ENCODE measurements at places on chromosomes 4 and X.

- no peak for DNase-seq
Measured at GRCh38 chr4:94728056-94728766, 29.5 kb upstream of the BMPR1B start.

GRCh38 chrX:13875572-13875971 lies 58.7 kb upstream of the GPM6B start:
- DNase-seq = no peak

DNA sequence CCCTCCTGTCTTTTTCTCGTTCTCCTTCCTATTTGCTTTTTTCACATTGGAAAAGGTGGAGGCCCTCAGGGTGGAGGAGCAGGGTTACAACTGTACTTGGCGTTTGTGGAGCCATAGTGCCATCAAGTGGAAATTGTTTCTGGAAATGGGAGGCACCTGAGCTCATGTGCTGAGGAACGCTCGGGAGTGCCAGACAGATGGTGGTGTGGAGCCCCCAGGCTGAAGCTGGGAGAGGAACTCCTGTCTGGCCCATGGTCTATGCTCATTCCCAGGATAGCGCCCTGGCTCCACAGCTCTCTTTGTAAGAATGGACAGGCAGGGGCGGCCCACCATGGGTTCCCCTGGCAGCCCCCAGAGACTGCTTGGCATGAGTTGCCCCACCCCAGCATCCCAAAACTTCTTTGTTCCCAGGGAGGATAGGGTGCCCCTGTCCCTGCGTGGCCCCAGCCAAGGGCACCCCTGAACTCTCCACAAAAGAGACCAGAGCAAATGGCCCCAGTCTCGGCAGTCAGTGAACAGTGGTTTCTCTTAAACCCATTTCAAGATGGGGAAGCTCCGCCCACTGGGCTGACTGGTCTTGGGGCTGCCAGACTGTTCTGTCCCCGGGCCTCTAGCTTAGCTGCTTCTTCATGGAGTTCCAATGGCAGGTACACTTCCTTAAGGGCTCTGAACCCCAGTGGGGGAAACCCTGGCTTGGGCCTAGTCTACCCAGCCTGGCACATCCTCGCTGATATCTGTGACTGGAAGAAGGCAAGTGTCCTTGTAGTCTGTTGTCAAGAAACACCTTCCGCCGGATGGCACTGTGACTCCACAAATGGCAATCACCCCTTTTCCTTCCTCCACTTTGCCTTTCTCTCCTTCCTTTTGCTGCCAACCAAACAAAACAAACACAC lies 70.1 kb downstream of the NBDY start:
- DNase-seq = peak; percentile 1

DNA sequence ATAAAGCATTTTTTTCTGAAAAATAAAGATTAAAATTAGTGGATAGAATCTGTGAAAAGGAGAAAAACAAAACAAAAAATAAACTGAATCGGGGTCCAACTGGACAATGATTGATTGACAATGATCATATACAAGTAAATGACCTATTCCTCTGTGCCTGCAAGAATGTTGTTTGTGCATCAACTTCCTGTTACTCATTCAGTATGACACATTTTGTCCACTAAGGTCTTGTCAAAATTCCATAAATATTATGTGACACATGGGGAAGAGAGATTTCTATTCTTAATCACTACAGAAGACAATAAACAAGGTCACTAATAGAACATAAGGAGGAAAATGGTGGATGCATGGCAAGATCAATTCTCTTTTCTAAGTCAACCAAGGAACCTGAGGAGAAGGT lies 54.9 kb downstream of the F8 start:
- DNase-seq = no peak

GRCh38 chr4:170979736-170980135 lies 833.5 kb upstream of the GALNTL6 start:
- DNase-seq = no peak

GRCh38 chr4:153028535-153028934 lies 92.4 kb downstream of the FHDC1 start:
- DNase-seq = no peak

GRCh38 chr4:127229855-127230608 lies 402.7 kb upstream of the INTU start:
- no peak for DNase-seq

DNA sequence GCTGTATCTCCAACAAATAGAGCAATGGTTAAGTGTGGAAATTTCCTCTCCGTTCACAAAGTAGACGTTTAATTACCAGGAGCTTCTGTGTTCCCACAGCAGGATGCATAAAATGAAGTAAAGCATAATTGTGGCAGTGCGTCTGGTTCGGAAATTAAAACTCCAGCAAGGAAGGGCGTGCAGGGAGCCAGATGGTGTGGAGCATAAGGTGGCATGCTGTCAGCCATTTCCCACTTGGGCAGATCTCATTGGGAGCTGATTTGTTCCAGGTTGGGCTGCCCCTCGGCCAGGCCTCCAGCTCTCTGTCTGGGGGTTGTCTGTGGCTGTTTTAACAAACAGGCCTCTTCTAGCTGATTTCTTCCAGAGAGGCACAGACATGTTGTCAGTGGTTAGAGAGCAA lies 182.1 kb upstream of the CLNK start:
- DNase-seq = no peak

DNA sequence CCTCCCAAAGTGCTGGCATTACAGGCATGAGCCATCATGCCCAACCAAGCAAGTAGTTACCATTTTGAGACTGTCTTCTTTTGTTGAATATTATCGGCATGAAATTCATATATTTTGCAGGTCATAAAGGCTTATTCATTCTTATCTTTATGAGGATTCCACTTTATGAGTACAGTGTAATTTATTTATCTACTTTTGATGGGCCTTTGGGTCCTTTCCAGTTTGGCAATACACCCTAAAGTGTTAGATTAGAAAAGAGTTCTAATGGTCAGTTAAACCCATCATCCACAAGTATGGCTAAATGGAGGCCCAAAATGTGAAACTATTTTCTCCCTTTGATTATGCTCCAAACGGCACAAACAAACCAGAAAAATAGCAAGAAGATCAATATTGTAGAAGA lies 10.9 kb upstream of the ABCG2 start:
- DNase-seq = no peak

- DNase-seq = no peak
Measured at GRCh38 chr4:142683997-142684396, 162.1 kb downstream of the INPP4B start.

GRCh38 chr4:16496501-16496900 lies 270.2 kb upstream of the TAPT1 start:
- DNase-seq = peak; percentile 54

DNA sequence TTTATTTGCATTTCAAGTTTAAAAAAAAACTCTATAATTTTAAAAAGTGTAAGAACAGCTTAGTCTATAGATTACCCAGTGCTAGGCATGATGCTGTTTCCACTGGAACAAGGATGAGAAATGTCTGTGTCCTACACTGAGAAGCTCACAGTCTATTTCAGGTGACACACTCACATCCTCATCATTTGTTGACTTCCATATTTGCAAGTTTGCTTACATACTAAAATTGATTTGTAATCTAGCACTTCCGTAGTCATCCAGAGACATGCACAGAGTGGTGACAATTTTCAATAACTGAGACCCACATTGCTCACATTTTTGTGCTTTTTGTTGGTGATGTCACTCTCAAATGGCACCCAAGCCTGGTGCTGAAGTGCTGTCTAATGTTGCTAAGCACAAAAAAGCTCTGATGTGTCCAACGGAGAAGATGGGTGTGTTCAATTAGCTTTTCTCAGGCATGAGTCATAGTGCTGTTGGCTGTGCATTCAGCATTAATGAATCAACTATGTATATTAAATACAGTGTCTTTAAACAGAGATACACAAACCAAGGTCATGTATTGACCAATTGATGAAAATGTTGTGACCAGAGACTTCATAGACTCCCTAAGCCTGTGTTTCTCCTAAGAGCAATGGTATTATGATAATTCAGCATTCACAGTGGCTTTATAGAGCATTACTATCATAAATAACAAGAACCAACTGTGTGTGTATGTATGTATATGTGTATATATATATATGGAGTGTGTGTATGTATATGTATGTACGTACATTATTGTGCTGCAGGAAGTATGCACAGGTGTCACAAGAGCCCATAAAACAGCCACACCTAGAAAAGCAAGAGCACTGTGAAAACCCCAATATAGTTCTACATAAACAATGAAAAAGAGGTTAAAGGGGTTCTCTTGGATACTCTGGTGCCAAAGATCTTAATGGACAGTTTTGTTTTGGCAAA lies 31.2 kb upstream of the VCX3B start:
- no peak for DNase-seq

DNA sequence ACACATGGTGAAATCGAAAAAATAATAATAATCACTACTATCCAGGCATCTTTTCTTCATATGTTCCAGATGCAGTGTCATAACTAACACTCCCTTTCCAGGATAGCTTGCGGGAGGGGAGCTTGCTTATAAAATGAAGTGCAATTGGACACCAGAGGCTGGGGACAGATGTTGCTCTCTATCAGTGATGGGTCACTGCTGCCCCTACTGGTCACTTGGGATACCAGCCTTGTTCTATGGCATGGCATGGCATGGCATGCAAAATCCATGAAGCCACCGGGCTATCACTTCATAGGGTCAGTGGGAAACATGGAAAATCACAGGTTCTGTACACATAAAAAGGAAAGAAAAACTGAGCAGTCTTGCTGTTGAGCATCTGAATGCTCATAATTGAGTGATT lies 168.1 kb downstream of the GLRA2 start:
- peak; percentile 14 for DNase-seq

DNA sequence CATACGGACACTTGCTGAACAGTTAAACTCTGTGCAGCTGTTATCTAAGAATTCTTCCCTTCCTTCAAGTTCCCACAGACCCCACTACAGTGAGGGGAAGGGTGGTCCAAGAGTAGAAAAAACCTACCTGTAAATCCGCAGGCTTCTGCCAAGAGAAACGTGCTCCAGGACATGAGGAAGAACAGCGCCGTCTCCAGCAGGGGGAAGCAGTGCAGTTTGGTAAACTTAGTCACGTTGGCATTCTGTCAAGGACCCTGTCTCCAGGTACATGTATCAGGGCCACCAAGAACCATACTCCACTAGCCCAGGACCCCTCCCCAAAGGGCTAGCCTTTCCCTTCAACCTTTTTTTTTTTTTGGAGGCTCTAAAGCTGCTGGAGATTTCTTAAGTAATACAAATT lies 79.9 kb downstream of the CHST7 start:
- no peak for DNase-seq

DNA sequence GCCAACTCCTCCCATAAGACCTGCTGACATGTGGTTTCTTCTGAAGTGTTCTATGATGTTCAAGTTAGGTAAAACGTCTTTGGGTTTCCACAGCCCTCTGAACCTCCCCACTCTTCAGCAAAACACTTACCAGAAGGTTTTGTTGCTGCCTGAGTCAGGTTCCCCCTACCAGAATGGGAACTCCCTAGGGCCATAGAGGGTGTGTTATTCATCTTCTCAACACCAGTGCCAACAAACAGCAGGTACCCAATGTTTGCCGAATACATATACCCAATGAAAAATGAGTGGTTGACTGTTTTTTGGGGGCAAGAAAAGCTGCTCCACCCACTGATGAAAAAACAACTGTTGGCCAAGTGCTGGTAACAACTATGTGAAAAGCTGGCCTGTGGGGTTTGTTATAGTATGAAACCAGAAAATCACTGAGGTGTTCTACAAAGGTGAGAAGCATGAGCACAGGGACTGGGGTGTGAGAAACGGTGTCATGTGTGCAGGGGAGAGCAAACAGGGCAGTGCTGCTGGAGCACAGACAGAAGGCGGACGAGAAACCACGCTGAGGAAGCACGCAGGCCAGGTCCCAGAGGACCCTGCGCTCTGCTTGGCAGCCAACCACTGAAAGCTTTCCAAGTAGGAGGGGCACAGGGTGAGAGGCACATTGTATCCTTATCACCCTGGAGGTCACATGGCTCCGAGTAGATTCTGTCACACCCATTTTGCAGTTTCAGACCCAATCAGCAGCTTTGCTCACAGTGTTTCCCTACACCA lies 28.8 kb downstream of the ATP8A1 start:
- DNase-seq = no peak

DNA sequence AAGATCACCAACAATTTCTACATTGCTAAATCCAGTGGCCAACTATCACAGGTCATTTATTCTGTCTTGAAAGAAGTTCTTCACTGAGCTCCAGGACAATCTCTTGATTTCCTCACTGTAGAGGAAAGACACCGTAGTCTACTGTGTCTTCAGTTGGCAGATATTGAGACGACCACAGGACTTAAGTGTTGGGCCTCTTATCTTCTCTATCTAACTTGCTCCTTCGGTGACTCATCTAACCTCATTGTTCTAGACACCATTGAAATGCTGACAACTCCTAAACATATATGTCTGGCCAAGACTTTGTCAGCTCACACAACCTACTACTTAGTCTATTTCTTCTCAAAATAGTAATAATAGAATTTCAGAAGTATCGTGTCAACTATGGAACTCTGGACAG lies 425.8 kb downstream of the ARAP2 start:
- DNase-seq = no peak

GRCh38 chr4:48943387-48943786 lies 36.8 kb upstream of the OCIAD2 start:
- DNase-seq = no peak

DNA sequence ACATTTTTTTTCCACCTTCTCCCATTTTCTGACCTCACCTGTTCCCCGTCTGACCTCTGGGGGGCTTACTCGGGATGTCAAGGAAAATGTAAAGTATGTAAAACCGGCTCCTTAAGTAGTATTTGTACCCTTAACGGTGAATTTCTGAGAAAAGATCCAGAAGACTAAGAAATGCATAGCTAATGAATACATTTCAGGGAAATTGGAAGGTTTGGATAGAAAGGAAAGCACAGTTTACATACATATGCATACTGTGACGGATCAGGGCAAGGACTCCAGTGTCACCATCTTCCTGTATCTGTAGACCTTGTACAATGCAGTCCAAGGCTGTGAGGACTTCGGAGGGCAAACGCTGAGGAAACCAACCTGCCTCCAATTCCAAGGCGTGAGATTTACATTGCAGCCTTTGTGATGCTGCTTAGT lies 2185.9 kb upstream of the TENM3 start:
- DNase-seq = no peak

GRCh38 chr4:66017671-66018070 lies 347.4 kb upstream of the EPHA5 start:
- no peak for DNase-seq

DNA sequence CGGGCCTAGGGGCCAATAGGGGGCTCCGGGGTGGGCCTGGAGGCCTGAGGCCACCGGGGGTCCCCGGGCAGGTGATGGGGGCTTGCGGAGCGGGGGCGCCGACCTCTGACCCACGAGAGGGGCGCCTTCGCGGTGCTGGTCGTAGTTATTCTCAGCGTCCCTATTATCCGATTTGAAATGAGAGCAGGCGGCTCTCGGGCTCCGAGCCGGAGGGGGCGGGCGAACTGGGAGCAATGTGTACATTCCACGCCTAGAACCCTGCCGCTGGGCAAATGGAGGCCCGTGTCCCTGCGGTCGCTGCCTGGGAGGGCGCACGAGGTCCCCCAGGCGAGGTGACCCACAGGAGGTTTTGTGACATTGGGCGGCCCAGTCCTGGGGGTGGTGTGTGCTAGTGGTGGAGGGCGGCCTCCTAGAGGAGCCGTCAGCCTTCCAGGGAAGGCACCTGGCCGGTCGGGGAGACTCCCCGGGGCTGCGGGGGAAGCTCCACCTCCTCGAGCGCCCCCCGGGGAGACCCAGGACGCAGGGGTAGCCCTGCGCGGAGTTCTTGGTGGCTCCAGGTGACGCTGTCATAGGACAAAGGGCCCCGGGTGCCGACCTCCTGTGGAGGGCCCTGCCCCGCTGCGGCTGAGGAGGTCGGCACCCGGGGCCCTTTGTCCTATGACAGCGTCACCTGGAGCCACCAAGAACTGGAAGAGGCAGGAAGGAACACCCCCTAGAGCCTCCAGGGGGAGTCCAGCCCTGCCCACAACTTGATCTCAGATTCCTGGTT lies 102.6 kb upstream of the PRKX start:
- DNase-seq = peak; percentile 41
